Activated T-helper 2 cell treated with anti-CD3 and anti-CD28 coated beads, Interferon-gamma antibody, Interleukin-2, Interleukin-4, amounts not matched to agents 10 μg/mL and 5 μg/mL and 100 μg/mL, durations not matched to agents 14 hours and 24 hours and 36 hours (primary cell): ENCODE measurements at places on chromosomes 11 and 22. TPM values are rescaled to one million over a fixed set of nuclear protein-coding genes. Genes with fewer than 3 reads are reported as not detected.

DNA sequence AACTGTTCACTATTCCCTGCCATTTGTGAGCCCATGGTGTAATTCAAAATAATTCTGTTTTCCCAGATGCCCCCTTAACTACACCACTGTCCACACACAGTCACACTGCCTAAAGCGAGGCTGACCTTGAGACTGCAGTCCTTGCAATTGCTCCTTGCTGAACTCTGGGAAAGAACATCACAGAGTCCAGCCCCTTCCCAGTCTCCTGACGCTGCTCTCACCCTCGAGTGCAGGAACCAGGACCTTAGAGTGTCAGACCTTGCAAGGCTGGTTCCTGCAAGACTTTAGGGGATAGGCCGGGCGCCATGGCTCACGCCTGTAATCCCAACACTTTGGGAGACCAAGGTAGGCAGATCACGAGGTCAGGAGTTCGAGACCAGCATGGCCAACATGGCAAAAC, 33.6 kb downstream of the AHNAK start:
- peaks cover 4% of the 10 kb centered on the region for H3K27me3 ChIP-seq
- H3K36me3 ChIP-seq, result peaks cover 25% of the 10 kb centered on the region
- H3K4me1 ChIP-seq, result peaks cover 2% of the 10 kb centered on the region
- H3K27ac ChIP-seq, result no peak overlapping the region

DNA sequence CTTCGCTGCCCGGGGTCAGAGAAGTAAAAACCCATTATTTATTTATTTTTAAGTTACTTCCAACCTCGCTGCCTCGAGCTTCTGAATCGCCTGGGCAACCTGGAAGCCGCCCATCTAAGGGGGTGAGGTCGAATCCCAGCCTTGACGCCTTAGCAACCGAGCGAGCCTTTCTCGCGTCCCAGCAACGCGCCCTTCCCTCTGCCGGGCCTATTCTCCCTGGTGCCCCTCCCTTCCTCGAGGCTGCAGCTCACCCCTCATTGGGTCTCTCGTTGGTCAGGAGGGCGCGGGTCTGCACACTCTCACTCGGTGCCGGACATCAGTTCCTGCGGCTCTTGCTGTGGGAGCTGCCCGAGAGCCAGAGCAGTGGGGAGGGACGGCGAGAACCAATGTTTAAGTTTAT, at the start of gene CCDC81:
Gene CCDC81, plus strand, starts transcription at position 302 of the 400 bp plus-strand sequence. CDS start 277 bp downstream, outside the sequence.
- H3K4me3 ChIP-seq, result no peak within 1 kb of the TSS
- H3K4me1 ChIP-seq, result peaks cover 7% of the 10 kb centered on the region
- no peak for DNase-seq
- no peak within 1 kb of the TSS for H3K27ac ChIP-seq
- H3K36me3 ChIP-seq, result no peaks in the 10 kb centered on the region
- peaks cover 11% of the 10 kb centered on the region for H3K27me3 ChIP-seq

- H3K4me3 ChIP-seq, result no peak overlapping the region
- no peaks in the 10 kb centered on the region for H3K36me3 ChIP-seq
- H3K27me3 ChIP-seq, result peaks cover 3% of the 10 kb centered on the region
- H3K4me1 ChIP-seq, result no peaks in the 10 kb centered on the region
- no peak for DNase-seq
- no peak overlapping the region for H3K27ac ChIP-seq
Observed at GRCh38 chr22:43402128-43402527, 9.7 kb upstream of the MPPED1 start.

- peaks cover 6% of the 10 kb centered on the region for H3K27me3 ChIP-seq
- H3K27ac ChIP-seq, result no peak overlapping the region
- no peak for DNase-seq
- no peak overlapping the region for H3K4me3 ChIP-seq
- peaks cover 16% of the 10 kb centered on the region for H3K4me1 ChIP-seq
- no peaks in the 10 kb centered on the region for H3K36me3 ChIP-seq
Observed at GRCh38 chr22:43018615-43019014, 3.7 kb upstream of the PACSIN2 start.

GRCh38 chr11:118660681-118661424, 18.6 kb downstream of the TREH start:
- no peaks in the 10 kb centered on the region for H3K27me3 ChIP-seq
- DNase-seq, result no peak
- H3K4me1 ChIP-seq, result peaks cover 3% of the 10 kb centered on the region
- no peak overlapping the region for H3K4me3 ChIP-seq
- H3K27ac ChIP-seq, result no peak overlapping the region

GRCh38 chr11:107916671-107917241, 11.5 kb upstream of the RAB39A start:
- no peaks in the 10 kb centered on the region for H3K4me1 ChIP-seq
- no peak for DNase-seq
- no peaks in the 10 kb centered on the region for H3K27me3 ChIP-seq
- no peak overlapping the region for H3K4me3 ChIP-seq

- no peak overlapping the region for H3K4me3 ChIP-seq
- H3K27ac ChIP-seq, result no peak overlapping the region
- H3K36me3 ChIP-seq, result no peaks in the 10 kb centered on the region
- DNase-seq, result no peak
- H3K4me1 ChIP-seq, result no peaks in the 10 kb centered on the region
Observed at GRCh38 chr11:102914238-102915043, 39.7 kb upstream of the MMP12 start.

DNA sequence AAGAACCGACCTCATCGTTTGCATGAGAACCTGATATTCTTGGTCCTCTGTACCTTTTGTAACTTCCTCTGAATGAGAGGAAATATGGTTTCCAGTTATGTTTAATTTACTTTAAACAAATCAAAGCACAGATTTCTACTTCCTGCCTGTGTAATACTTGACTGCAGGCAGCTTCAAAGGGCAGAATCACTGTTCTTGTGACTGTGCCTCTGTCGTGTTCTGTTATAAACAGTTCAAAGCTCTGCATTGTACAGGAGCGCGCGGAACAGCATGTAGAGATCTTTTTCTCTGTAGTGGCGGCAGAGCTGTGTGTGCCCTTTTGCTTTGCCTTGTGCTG, 73.2 kb upstream of the CLDN5 start:
- no peaks in the 10 kb centered on the region for H3K27me3 ChIP-seq
- peaks cover 16% of the 10 kb centered on the region for H3K4me1 ChIP-seq
- H3K36me3 ChIP-seq, result no peaks in the 10 kb centered on the region
- H3K4me3 ChIP-seq, result no peak overlapping the region
- no peak overlapping the region for H3K27ac ChIP-seq

- H3K4me3 ChIP-seq, result no peak overlapping the region
- peaks cover 7% of the 10 kb centered on the region for H3K36me3 ChIP-seq
- H3K27ac ChIP-seq, result no peak overlapping the region
- no peaks in the 10 kb centered on the region for H3K27me3 ChIP-seq
- no peaks in the 10 kb centered on the region for H3K4me1 ChIP-seq
Observed at GRCh38 chr11:1295591-1295990, 13.8 kb downstream of the TOLLIP start.

LRRC32 gene
- total RNA-seq, result 26.5 and 26.7 TPM in 2 replicates

ENTHD1 gene
- 0.11 TPM in 2 replicates for total RNA-seq

SLC22A9 gene
- total RNA-seq, result not detected in 2 replicates

CALCA gene
- not detected in 2 replicates for total RNA-seq

SMCO4 gene
- total RNA-seq, result 40.8 and 41.5 TPM in 2 replicates
